ENCODE measurements at places on chromosomes 11 and 22. TPM values are rescaled to one million over a fixed set of nuclear protein-coding genes. Genes with fewer than 3 reads are reported as not detected.
A peak's percentile ranks its signal among the peaks of the same experiment; 100 is the strongest.

DNA sequence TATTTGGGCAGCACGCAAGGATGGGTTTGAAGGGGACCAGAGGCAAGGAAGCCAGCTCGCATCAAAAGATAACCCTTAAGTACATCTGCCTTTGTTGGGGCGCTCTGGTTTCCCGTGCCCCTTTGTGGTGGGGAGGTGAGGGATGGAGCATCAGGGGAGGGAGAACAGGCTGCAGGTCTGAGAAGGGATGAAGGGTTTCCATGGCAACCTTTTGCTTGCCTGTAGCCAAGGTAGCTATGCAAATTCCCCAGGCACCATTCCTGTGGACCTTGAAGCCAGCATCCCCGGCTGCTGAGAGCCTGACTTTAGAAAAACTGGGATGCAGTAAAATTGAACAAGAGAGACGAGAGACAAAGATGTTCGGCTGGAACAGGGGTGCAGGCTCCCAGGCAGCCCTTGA is 75.7 kb downstream of the SEZ6L start:
- no peaks in the 10 kb centered on the region for H3K27me3 ChIP-seq
- H3K4me3 ChIP-seq: no peak overlapping the region

Gene LRRC32
- 2.9 TPM for total RNA-seq

DNA sequence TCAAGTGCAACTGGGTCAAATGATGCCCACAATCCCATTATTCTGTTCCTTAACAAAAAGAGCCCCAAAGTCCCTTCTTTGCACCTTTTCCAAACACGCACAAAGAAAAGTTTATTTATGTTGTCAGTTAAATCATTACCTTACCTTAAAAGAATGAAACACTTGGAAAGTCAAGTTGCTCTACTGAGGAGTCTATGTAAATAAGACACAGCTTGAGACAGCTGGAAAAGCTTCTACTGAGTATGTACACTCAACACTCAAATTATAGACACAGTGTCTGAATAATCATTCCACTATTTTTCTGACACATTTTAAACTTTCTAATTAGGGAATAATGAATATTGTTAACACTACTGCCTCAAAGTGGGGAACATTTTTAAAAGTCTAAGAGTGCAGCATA is 21.6 kb upstream of the PHLDA2 start:
- no peaks in the 10 kb centered on the region for H3K27me3 ChIP-seq
- H3K27ac ChIP-seq: no peak overlapping the region
- H3K36me3 ChIP-seq: peaks cover 98% of the 10 kb centered on the region
- no peak for DNase-seq
- no peak overlapping the region for H3K4me3 ChIP-seq

Gene GSTT2B
- total RNA-seq: 1.1 TPM

DNA sequence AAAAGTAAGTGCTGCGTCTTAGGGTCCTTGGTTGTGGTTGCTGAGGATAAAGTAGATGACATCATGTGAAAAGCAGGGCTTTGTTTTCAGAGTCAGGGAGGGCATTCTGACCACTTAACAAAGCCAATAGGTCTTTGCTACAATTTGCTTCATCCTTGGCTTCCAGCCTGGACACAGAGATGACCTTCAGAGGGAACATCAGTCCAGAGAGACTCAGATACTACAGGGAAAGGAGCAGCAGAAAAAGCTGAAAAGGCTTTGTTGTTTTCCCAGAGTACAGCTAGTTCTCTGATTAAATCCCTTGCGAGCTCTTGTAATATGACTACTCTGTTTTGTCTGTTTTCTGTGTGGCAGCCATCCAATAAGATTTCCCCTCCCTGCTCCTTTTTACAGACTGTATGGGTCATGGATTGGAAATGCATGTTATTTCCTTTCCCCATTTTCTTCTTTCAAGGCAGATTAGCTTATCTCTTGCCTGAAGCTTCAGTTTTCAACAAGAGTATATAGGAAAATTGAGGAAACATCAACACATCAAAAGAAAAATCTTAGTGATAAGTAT is 31.9 kb downstream of the ATG13 start:
- peaks cover 85% of the 10 kb centered on the region for H3K36me3 ChIP-seq
- no peak overlapping the region for H3K27ac ChIP-seq
- no peaks in the 10 kb centered on the region for H3K4me1 ChIP-seq
- no peaks in the 10 kb centered on the region for H3K27me3 ChIP-seq
- no peak for DNase-seq

DNA sequence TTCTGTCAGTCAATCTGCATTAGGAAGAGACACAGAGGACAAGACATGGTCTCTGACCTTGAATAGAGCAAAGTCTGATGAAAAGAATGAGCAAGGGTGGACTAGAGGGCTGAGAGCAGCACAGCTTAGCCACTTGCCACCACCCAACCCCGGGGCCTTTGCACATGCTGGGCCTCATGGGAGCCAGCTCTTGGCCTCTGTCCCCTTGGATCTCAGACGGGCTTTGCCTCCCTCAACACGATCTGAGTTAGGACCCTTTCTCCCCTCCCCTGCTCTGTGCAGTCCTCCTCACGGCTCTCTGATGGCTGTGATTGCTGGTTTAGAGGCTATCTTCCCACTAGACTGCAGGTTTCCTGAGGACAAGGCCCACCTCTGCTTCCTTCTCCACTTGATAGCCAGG is 131.6 kb upstream of the B3GAT1 start:
- H3K4me3 ChIP-seq: no peak overlapping the region
- no peaks in the 10 kb centered on the region for H3K27me3 ChIP-seq
- no peak for DNase-seq
- no peaks in the 10 kb centered on the region for H3K36me3 ChIP-seq
- no peak overlapping the region for H3K27ac ChIP-seq

DNA sequence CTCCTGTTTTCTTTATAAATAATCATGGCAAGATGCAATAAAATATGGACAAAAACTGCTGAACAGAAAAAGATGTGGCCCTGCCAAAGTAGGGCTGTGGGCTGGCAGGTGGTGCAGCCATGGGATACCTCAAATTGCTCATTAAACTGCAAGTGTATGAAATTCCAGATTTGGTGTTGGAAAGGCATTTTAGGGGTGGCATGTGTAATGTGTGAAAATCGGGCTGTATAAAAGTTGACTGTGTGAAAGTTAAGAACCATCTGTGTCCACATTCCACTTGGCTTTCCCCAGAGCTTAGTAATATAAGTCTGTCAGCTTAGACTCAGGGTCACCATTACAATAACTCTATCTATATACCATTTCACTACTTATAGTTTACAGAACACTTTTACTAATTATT is 34.8 kb upstream of the FZD4 start:
- no peak overlapping the region for H3K27ac ChIP-seq
- no peak for DNase-seq
- no peaks in the 10 kb centered on the region for H3K36me3 ChIP-seq

Gene SLC16A8
- total RNA-seq: 1.3 TPM

DNA sequence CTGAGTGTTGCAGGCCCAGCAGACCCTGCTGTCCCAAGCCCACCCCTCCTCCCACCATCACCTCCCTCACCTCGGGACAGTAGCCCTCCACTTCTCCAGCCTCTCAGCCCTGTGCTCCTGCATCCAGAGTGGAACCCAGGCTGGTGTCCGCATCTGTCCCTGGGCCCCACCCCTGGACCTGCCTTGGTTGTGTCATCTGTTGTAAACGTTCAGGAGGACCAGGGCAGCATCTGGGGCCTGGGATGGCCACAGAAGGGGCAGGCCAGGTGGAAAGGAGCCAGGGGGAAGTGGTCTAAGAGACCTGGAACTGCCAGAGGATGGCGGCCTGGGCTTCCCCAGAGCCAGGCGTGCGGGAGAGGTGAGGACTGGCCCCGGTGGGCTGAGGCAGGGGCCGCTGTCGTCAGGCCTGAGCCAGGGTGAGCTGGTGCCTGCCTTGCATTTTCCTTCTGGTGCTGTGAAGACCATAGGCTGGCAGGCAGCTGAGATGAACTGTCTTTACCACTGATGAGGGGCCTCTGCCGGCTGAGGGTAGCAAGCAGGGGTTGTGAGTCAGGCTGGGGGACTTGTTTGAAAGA is 26.1 kb upstream of the MGAT3 start:
- no peaks in the 10 kb centered on the region for H3K27me3 ChIP-seq
- H3K27ac ChIP-seq: no peak overlapping the region
- H3K4me3 ChIP-seq: no peak overlapping the region
- H3K36me3 ChIP-seq: peaks cover 87% of the 10 kb centered on the region
- H3K4me1 ChIP-seq: no peaks in the 10 kb centered on the region

DNA sequence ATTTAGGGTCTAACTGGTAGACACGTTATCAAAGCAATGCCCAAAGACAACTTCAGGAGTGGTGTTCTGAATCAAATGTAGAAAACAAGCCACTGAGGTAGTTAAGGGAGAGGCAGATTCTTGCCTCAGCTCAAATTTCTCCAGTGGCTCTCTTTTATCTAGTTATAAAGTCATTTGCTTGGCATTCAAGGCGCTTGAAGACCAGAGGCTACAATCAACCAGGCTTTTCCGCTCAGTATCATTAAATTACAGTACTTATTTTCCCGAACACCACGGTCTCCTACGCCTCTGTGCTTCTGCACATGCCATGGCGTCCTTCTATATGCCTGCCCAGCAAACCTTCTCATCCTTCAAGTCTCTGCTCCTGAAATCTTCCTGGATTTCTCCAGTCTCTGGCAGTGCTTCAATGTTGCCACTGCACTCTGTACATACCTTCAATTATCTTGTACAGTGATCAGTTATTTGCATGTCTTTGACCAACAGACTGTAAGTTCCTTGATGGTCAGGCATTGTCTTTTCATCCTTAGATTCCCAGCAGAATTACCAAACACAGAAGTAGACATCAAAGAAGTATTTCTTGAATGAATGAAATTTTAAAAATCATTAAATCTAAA is 1.4 kb downstream of the POGLUT3 start:
- no peaks in the 10 kb centered on the region for H3K27me3 ChIP-seq
- H3K4me1 ChIP-seq: peaks cover 4% of the 10 kb centered on the region
- no peak overlapping the region for H3K4me3 ChIP-seq
- H3K27ac ChIP-seq: peak overlapping the region; percentile 84

Gene OR5B2
- 0.09 TPM for total RNA-seq

Gene MMP13
- 0.42 TPM for total RNA-seq

GRCh38 chr11:70243912-70244652 is 26.4 kb upstream of the PPFIA1 start:
- peaks cover 7% of the 10 kb centered on the region for H3K27me3 ChIP-seq
- H3K4me1 ChIP-seq: no peaks in the 10 kb centered on the region

DNA sequence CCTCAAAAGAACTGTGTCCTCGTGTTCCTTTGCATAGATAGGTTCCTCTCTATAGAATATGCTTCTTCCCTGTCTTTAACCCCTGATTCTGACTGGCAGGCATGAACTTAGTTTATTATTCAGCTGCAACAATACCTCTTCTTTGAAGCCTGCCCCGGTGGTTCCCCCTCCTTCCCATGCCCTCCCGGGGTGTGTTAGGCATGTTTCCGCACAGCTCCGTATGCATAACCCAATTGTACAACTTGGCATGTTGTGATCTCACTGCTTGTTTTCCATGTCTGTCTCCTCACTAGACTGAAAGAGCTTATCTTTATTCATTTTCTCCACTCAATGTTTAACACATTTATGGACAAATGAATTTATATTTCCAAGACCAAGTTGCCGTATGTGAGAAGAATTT is 72.6 kb downstream of the DEPDC5 start:
- peaks cover 40% of the 10 kb centered on the region for H3K36me3 ChIP-seq
- H3K27ac ChIP-seq: no peak overlapping the region
- no peaks in the 10 kb centered on the region for H3K27me3 ChIP-seq
- no peaks in the 10 kb centered on the region for H3K4me1 ChIP-seq
- no peak overlapping the region for H3K4me3 ChIP-seq

DNA sequence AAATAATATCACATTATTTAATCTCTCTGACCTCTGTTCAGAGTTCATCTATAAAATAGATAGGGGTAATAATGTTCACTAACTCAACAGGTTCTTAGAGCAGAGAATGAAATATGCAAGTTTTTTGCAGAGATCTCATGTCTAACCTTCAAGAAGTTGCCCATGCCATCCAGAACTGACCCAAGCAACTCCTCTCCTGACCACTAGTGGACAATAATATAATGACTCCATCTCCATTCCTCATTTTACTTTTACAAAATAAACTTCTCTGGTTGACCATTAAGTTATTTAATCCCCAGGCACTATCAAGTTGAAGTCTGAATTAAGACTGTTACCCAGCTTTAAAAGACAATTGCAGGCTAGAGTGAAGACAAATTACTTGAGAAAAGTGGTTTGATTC is 382.6 kb downstream of the KCNA4 start:
- no peak for DNase-seq
- no peaks in the 10 kb centered on the region for H3K4me1 ChIP-seq
- H3K4me3 ChIP-seq: no peak overlapping the region
- H3K36me3 ChIP-seq: no peaks in the 10 kb centered on the region

DNA sequence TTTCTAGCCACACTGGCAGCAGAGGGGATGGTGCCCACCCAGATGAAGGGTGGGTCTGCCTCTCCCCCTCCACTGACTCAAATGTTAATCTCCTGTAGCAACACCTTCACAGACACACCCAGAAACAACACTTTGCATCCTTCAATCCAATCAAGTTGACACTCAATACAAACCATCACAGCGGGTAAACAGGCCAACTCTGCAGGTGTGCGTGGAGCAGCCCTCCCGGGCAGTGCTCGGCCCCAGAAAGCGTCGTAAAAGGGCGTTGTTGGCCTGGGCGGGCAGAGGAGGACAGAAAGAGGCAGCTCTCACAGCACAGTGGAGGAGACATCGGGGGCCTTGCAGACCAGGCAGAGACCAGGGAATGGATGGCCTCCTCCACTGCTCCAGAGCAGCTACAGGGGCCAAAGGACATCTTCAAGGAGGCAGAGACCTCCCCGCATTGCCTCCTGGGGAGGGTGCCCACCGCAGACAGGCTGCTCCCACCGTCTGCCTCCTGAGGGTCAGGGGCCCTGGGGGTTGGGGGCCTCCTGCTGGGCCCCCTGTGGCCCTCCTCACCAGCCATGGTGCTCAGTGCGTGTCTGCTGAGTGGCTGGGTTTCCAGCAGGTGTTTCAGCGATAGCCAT is 56.1 kb upstream of the FADD start:
- H3K27me3 ChIP-seq: peaks cover 54% of the 10 kb centered on the region
- H3K36me3 ChIP-seq: no peaks in the 10 kb centered on the region
- no peaks in the 10 kb centered on the region for H3K4me1 ChIP-seq

Gene GUCY1A2
- total RNA-seq: 0.94 TPM

Gene GGT1
- total RNA-seq: 16.0 TPM

Measured in thymus (tissue), 14 donors.